Stimulated activated CD8-positive, alpha-beta memory T cell treated with anti-CD3 and anti-CD28 coated beads, Interleukin-15, amount 100 ng/mL, for 48 hours (primary cell): ENCODE measurements at places on chromosomes 13 and 19.

- no peak for DNase-seq
Measured at GRCh38 chr13:95703576-95703975, 26.6 kb downstream of the DNAJC3 start.

- DNase-seq: no peak
Measured at GRCh38 chr19:33496038-33496895, 25.3 kb downstream of the PEPD start.

DNA sequence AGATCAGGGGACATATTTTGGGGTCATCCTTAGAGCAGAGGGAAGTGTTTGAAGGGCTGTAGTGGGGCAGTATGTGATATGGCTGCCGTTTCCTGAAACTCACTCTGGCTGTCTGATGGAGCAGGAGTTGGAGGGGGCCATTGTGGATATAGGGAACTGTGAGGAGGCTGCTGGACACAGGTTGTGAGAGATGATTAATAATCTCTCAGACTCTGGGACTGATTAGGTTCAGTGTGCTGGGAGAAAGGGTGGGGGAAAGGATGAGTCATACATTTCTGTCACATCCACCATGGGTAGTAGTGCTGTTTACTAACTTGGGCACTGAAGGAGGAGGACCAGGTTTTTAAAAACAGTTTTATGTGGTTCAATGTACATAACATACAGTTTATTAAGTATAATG lies 4.8 kb downstream of the B3GLCT start:
- DNase-seq: no peak

- no peak for DNase-seq
Measured at GRCh38 chr13:80157261-80157932, 183.5 kb downstream of the SPRY2 start.

- DNase-seq: no peak
Measured at GRCh38 chr19:39557811-39558623, 18.1 kb upstream of the EID2 start.

- no peak for DNase-seq
Measured at GRCh38 chr13:96229356-96229755, 139.4 kb downstream of the HS6ST3 start.

DNA sequence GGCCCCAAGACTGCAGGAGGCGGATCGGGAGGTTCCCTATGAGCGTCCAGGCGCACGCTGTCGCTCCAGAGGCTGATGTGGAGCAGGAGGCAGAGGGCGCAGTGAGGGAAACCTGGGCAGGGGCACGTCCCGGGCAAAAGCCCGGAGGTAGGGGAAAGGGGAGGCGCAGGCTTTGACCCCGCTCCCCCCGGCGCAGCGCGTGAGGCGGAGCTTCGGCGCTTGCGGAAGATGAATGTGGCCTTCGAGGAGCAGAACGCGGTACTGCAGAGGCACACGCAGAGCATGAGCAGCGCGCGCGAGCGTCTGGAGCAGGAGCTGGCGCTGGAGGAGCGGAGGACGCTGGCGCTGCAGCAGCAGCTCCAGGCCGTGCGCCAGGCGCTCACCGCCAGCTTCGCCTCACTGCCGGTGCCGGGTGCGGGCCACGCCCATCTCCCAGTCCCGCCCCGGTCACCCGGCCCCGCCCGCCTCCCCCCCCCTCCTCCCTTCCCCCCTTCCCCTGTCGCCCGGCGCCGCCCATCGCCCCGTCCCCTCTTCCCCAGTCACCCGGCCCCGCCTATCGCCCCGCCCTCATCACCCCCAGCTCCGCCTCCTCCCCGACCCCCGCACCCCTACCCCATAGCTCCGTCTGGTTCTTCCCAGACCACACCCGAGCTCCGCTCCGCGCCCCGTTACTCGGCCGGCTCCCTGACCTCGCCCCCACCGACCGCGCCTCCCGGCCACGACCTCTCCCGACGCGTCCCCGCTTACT lies 4.1 kb downstream of the HMG20B start:
- no peak for DNase-seq

- no peak for DNase-seq
Measured at GRCh38 chr13:49400755-49401659, 42.9 kb downstream of the CAB39L start.

- DNase-seq: peak; percentile 65
Measured at GRCh38 chr19:47707135-47707925, 5.9 kb upstream of the EHD2 start.

DNA sequence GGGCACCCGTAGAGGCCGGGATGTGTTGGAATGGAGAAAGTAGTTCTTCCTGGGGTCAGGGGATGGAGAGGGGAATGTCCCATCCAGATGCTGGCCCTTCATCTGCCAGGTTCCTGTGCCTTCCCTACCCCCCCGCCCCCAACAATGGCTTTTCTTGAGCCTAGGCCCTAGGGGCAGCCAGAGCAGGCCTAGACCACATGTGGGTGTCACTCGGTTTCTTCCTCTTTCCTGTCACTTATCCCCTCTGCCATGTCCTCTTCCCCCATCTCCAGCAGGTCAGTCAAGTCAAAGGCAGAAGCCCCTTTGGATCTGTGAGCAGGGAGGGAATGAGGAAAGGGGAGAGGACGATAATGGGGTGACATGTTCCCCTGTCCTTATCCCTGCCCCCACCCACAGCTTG lies 36.4 kb downstream of the LYL1 start:
- no peak for DNase-seq

- DNase-seq: no peak
Measured at GRCh38 chr13:59587971-59588716, 575.6 kb downstream of the DIAPH3 start.

GRCh38 chr19:15287496-15287895 lies 44.8 kb downstream of the BRD4 start:
- no peak for DNase-seq

GRCh38 chr19:41542622-41543021 lies 33.3 kb upstream of the CEACAM21 start:
- no peak for DNase-seq

GRCh38 chr13:95420501-95420900 lies 119.2 kb upstream of the ABCC4 start:
- DNase-seq: no peak

DNA sequence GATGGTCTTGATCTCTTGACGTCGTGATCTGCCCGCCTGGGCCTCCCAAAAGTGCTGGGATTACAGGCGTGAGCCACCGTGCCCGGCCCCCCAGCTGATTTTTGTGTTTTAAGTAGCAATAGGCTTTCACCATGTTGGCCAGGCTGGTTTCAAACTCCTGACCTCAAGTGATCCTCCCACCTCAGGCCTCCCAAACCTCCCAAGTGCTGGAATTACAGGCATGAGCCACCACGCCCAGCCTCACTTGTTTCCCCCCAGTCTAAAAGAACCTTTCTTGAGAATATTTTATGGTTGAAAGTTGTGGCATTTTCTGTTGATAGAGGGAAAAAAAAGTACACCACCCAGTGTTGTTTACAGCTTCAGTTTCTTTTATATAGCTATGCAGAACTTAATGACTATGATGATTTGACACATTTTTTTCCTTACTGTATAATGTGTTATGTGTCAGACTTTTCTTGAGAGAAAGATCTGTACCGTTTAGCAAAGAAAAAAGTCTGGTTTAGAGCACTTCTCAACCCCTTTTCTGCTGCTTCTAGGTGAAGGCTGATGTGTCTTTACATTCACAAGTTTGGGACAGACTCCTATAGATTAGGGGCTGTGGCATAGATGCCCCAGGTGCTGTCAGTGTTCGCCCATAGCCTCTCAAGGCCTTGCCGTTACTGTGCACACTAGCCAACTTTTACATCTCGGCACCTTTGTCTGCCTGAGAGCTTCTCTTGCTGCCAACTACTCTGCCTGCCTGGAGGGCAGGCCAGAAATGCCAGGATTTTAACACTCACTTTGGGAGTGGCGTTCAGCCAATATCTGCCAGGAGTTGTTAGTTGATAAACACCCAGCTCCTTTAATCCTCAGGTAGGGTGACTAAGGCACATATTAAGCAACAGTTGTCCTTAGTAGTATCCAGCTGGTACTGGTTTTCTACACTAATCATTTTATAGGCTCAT lies 33.0 kb downstream of the KCTD4 start:
- DNase-seq: no peak

GRCh38 chr19:53041366-53041765 lies 3.2 kb upstream of the ERVV-2 start:
- no peak for DNase-seq
